ENCODE measurements at places on chromosomes 2 and 18.

GRCh38 chr2:173205375-173205774, 129.7 kb downstream of the MAP3K20 start:
- no peak for DNase-seq

- no peak for DNase-seq
These were observed 9.8 kb downstream of the STAM2 start for GRCh38 chr2:152165780-152166179.

- DNase-seq, result no peak
These were observed 12.1 kb downstream of the CD226 start for GRCh38 chr18:69935319-69936190.

DNA sequence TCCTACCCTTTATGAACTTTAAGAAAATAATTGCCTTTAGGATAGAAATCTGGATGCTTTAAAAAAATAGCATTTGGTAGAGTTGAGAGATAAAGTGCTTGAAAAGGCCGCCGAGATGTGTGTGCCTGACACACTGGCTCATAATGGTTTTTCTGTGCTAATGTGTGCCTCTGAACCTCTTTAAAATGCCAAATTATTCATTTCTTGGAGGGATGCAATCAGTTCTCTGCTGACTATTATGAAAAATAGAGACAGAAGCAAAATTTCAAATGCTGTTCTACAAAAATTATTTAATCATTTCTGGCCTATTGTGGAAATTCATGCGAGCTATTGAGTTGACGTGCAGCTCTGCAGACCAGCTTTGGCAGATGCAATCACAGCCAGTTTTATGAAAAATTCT, 18.0 kb upstream of the MBP start:
- no peak for DNase-seq

- no peak for DNase-seq
These were observed 5.5 kb upstream of the ITSN2 start for GRCh38 chr2:24365826-24366225.

- DNase-seq, result no peak
These were observed 3.8 kb downstream of the HNRNPLL start for GRCh38 chr2:38598991-38599295.

- DNase-seq, result peak; percentile 38
These were observed 186.8 kb upstream of the PGAP1 start for GRCh38 chr2:197113275-197113711.

- no peak for DNase-seq
These were observed 1081.3 kb upstream of the TMEFF2 start for GRCh38 chr2:193276069-193276468.

GRCh38 chr18:68147728-68148127, 567.2 kb downstream of the TMX3 start:
- no peak for DNase-seq

GRCh38 chr2:181850936-181851560, 40.5 kb upstream of the ITPRID2 start:
- DNase-seq, result no peak

GRCh38 chr2:11396021-11396420, 51.6 kb upstream of the ROCK2 start:
- no peak for DNase-seq

DNA sequence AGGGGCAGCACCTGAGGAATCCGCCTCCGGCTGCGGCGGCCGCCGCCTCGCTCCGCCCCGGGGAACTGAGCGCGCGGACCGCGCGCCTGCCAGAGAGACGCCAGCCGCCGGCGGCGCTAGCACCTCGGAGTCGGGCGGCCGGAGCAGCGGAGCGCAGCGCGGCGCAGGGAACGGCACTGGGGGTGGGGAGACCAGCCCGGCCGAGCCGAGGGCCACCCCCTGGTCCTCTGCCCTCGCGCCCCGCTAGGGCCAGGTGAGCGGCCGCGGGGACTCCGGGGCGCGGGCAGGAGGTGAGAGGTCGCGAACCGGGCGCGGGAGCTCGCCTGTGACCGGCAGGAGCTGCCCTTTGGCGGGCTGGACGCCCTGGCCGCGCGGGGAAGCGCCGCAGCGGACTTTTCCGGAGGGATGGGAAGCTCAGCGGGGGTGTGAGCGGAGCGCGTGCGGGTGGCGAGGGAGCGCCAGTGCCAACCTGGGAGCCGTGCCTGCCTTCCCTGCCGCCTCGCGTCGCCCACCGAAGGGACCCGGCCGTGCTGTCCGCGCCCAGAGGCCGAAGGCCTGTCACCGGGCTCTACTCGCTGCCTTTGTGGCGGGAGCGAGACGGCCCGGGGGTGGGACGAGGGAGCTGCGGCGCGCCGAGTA, at the start of gene GREB1L:
Gene GREB1L, plus strand, starts transcription at position 92 of the 639 bp plus-strand sequence. CDS start 141,287 bp downstream, outside the sequence.
- DNase-seq, result peak; percentile 83

DNA sequence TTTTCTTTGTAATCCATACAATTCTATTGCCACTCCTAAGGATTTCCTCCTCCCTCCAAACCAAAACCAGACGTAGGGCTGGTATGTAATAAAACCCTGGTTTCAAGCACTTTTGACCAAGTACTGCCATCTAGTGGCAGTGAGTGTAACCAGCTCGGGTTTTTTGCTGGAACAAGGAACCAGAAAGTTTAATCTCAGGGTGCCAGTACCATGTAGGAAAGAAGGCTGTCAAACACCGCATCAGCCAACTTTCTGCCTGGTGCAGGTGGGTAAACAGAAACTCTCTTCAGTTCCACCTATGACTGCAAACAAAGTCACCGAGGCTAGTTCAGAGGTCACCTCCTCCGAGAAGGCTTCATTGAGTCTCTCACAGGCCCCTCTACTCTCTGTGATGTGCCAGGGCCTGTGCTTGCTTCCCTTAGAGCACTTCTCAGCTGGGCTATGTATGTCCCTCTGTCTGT, 10.2 kb upstream of the THNSL2 start:
- DNase-seq, result no peak

DNA sequence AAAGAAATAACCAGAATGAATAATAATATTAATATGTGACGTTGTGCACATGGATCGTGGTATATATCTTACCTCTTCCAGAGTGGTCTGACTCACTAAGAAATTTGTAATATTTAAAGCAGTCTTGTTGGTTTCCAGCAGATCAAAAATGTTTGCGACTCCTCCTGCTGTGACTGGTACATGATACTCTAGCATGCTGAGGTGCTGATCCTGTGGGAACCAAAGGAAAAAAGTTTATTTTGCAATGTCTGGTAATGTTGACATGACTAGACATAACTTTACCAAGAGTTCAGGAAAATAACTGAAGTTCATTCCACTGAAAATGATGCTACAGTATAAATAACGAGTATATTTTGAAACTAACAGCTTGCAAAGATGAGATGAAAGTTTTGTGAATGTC, 124.5 kb upstream of the BARD1 start:
- no peak for DNase-seq

DNA sequence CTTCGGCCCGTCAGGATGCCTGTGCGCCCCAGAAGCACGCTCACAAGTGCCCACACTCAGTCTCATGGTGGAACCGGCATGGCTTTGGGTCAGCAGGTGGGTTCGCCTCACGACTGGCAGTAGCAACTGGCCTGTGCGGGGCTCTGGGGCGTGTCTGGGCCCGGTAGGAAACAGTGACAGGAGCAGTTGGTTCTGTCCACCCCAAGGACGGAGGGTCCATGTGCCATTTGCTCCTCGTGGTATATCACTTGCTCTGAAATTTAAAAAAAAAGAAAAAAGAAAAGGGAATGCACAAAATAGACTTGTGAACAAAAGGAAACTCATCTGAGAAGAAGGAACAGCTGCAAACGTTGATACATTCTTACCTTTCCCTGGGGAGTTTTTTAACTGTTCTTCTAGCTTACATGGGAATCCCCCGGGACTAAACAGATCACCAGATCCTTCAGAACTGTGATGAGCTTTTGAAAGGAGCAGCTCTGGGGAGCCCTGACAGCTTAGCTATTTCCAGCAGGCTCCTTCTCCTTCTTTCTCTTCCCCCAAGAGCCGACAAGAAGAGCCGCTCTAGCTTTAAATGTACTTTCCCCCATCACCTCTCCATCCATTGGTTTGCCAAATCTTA, 42.8 kb downstream of the TRAPPC12 start:
- DNase-seq, result no peak

DNA sequence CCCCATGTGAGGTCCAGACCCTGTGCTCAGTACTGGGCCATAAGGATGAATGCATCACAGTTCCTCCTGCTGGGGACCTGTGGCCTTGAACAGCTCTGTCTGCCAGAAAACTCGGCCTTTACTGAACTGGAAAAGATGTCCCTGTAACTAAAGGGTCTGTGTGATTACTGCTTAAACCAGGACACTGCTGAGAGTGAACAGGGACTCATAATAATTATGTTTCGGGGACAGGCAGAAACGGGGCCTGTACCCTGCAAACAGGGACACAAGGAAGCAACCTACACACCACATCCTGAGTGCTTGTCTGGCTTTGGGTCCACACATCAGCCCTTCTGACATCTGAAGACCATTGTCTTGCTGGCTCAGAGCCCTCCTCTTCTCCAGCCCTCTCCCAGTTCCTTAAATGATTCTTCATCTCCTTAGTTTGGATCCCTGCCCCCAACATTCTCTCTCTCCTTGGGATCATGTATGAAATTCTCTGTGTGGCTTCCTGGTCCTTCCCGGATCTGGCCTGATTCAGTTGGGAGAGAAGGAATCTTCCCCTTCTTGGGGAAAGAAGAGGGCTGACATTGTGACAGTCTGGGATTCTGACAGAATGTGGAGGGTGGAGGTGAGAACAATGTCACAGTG, 248.0 kb downstream of the MYCN start:
- DNase-seq, result no peak

DNA sequence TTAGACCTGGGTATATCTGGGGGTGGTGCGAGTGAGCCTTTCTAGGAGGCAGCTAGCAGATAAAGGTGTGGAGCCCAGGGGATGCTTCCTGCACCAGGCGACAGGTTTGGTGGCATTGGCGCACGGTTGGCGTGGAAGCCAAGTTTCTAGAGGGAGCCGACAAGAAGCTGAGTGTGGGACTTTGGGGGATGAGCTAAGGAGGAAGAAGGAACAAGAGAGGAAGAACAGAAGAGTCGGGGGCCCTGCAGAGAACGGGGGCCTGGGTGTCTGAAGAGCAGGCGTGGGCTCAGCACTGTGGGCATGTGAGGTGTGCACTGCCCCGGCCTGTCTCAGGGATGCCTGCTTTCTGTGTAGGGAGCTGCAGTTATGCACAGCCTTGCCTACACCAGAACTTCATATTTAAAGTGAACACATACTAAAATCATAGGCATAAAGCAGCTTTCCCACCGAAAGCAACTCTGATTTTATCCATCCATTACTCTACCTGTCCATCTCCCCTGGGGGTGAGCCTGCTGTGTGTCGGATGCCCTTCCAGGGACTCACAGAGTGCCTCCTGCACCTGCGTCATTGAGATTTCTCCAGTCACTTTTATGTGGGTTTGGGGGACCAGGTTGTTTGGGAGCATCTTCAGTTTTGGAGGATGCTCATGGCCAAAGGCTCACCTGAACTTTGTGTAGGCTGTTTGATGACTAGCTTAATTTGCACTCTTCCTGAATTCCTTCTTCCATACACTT, 149.7 kb downstream of the LDLRAD4 start:
- no peak for DNase-seq

- DNase-seq, result no peak
These were observed 636.2 kb downstream of the NRXN1 start for GRCh38 chr2:50395605-50396297.

GRCh38 chr18:12420821-12421421, 13.2 kb downstream of the PRELID3A start:
- no peak for DNase-seq

- DNase-seq, result no peak
These were observed 80.5 kb downstream of the DTNB start for GRCh38 chr2:25592766-25593292.

- no peak for DNase-seq
These were observed 406.0 kb upstream of the POU3F3 start for GRCh38 chr2:104447831-104448434.

GRCh38 chr2:188506843-188507242, 215.2 kb downstream of the GULP1 start:
- DNase-seq, result no peak

DNA sequence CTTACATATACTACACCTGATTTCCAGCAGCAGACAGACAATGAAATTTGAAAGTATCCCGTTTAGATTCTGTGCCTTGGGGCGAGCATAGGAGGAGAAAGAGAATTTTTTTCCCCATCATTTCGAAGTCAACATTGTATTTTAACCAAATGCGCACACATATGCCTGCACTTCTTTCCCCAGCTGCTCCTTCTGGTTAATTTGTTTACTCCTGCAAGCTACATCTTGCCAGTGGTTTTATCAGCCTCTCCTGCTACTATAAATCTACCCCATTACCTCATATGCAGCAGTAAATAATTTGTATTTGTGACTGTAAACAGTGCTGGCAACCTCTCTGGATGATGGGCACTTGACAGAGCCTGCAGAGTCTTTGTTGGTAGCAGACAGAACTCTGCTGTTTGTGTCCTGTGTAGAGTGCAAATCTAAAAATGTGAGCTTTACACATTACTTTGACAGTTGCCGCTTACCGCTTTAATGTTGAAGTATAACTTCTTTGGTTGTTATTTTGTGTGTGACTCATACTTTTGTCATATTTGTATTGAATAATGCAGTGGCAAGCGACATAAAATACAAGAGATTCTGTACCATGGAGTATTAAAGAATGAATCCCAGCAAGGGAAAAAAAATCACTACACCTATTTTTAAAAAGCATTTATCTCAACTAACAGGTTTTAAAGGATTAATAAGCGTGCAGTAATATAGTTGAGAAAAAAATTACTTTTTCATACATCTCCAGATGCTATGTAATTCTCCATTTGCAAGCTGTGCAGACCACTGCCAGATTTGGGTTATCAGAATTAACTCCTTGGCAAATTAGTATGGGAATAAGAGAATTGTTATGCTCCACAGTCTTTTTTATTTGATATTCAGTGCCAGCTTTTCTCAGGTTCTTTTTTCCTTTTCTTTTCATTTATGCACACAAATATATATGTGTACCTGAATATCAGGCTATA, 536.8 kb downstream of the XIRP2 start:
- no peak for DNase-seq

- DNase-seq, result peak; percentile 3
These were observed 323.7 kb downstream of the LRRTM1 start for GRCh38 chr2:79980816-79981215.

- no peak for DNase-seq
These were observed 21.6 kb downstream of the LDLRAD4 start for GRCh38 chr18:13240060-13240725.

GRCh38 chr2:12589802-12590320, 126.9 kb upstream of the TRIB2 start:
- no peak for DNase-seq

DNA sequence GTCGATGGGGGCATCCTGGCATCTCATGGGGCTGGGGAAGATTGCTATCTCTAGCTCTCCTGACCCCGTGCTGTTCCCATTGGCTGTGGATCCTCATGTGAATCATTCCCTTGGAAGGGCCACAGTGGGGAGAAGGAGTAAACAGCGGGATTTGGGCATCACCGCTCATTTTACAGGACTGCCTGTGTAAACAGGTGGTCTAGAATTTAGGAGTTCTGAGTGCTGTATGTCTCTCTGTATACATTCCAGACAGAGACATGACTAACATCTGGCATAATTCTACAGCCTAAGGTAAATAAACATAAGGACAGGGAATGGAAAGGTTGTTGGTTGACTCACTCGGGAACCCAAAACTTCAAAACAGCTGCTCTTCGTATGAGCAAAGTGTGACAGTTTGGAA, 92.7 kb downstream of the COPS8 start:
- no peak for DNase-seq

DNA sequence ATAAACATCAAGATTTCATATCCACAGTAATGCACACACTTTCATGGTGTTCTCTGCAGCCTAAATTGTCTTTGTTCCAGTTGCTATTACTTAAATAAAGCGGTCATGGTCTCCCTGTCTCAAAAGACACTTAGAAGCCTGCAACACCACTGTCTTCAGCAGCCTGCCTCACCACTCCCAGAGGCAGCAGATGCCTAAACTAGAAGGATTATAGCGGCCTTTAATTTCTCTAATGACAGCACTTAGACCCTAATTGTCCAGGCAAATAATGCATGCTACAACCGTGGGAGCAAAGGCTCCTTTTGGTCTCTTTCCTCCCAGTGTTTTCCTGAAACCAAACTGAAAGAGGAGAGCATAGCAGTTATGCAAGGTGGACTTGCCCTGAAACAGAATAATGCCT, 248.8 kb upstream of the SLC39A10 start:
- DNase-seq, result no peak
